Right ventricle myocardium inferior (tissue), 1 donor: ENCODE measurements at places on chromosomes 6 and 20. TPM values are rescaled to one million over a fixed set of nuclear protein-coding genes. Genes with fewer than 3 reads are reported as not detected.

BPIFB1 gene
- total RNA-seq = not detected

GRCh38 chr6:145212813-145213212 is 522.5 kb downstream of the EPM2A start:
- no peak for DNase-seq

DNA sequence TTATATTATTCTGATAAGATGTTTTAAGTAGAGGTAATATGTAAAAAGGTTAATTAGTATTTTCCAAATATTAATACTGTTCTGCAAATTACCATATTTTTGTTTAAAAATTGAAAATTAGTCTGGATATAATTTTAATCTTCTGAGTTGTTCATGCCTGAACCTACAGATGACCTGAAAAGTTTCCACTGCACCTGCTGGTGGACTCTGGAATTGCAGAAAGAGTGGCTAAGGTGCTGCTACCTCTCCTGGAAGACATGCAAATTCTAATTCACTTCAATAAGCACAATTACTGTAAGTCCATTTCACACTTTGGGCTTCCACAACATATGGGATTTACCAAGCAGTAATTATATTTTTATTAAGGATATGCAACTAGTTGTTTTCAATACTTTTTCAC is 77.7 kb upstream of the OLIG3 start:
- DNase-seq = no peak

DNA sequence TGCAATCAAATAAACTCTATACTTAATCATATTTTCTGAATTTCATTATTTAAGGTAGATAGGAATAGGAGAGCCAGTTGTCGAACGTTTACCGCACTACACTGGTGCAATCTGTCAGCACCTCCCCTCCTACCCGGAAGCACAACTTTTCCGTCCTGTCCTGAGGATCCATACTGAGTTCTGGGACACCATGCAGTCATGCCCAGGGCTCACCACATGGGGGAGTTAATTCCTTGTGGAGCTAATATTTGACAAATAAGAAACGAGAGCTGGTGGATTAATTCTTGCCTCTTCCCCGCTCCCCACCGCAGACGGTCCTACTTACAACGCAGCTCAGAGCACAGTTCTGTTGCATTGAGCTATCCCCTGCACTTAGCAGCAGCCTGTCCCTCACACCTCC is 107.7 kb upstream of the RALGAPA2 start:
- no peak for DNase-seq

GTSF1L gene
- total RNA-seq = not detected

DNA sequence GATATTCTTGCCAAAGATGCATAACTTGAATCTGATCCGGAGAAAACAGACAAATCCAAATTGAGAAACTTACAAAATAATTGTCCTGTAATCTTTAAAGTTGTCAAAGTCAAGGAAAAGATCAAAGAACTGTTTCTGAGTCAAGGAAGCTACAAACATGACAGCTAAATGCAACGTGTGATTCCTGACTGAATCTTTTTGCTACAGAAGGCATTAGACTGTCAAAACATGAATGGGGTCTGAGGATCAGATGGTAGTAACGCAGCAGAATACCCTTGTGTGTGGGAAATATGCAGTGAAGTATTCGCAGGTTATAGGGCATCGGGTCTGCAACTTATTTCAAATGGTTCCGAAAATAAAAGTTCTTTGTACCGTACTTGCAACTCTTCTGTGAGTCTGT is 86.2 kb downstream of the MDGA1 start:
- DNase-seq = no peak

EYA2 gene
- total RNA-seq = 1.5 TPM
